ENCODE measurements at places on chromosomes 2 and 18. TPM values are rescaled to one million over a fixed set of nuclear protein-coding genes. Genes with fewer than 3 reads are reported as not detected.

The STARD6 gene
- not detected for total RNA-seq

The PLGLB2 gene
- 0.89 TPM for total RNA-seq

The STON1 gene
- 0.89 TPM for total RNA-seq

The ARID5A gene
- 146 TPM for total RNA-seq

The DPYSL5 gene
- not detected for total RNA-seq

The ANAPC1 gene
- 131 TPM for total RNA-seq

The C2orf15 gene
- 0.92 TPM for total RNA-seq

The ANKRD30BL gene
- not detected for total RNA-seq

The ARHGAP15 gene
- total RNA-seq: 41.3 TPM

The IL1F10 gene
- not detected for total RNA-seq

The COLEC11 gene
- total RNA-seq: 0.24 TPM

The RAB6C gene
- 0.09 TPM for total RNA-seq

The NDC80 gene
- 41.6 TPM for total RNA-seq

The ZNF142 gene
- 64.0 TPM for total RNA-seq

The TACR1 gene
- total RNA-seq: not detected

The REG3A gene
- total RNA-seq: not detected

The ABCG8 gene
- total RNA-seq: not detected

The FRZB gene
- not detected for total RNA-seq

The GALR1 gene
- not detected for total RNA-seq

The CPO gene
- 0.20 TPM for total RNA-seq

The ASPRV1 gene
- 0.77 TPM for total RNA-seq

The SULT1C2 gene
- not detected for total RNA-seq

The CYTIP gene
- 202 TPM for total RNA-seq

The KYNU gene
- 0.20 TPM for total RNA-seq

The M1AP gene
- not detected for total RNA-seq

The C2orf74 gene
- 14.1 TPM for total RNA-seq

The SERPINB8 gene
- total RNA-seq: 16.8 TPM

The LANCL1 gene
- 32.7 TPM for total RNA-seq

The ANKRD62 gene
- total RNA-seq: not detected

The TFPI gene
- not detected for total RNA-seq

The SCYGR4 gene
- not detected for total RNA-seq

The TMEM18 gene
- total RNA-seq: 20.7 TPM

Measured in CD8-positive, alpha-beta memory T cell (primary cell).